Stomach (tissue), 19 donors: ENCODE measurements at places on chromosomes 3 and 15. TPM values are rescaled to one million over a fixed set of nuclear protein-coding genes. Genes with fewer than 3 reads are reported as not detected.

DNA sequence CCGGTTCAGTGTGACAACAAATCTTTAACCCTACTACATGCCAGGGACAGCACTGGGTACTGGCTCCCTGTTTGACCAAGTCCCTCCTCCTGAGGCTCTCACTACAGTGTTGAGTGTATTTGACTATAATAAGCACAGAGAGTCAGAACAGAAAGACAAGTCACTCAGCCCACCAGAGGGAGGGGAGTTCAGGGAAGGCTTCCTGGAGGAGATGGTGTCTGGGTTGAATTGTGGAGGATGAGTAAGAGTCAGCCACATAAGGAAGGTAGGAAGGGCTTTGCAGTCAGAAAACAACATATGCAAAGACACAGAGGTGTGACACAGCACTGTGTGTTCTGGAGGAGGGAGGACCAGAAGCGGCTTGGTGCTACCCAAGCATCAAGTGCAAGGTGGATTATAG, 17.7 kb downstream of the MEGF11 start:
- DNase-seq: no peak

Gene GOLGA8O
- polyA plus RNA-seq: 0.37 TPM

Gene PLA2G4D
- 3.2 TPM for polyA plus RNA-seq

Gene ZBTB38
- 10.7 TPM for polyA plus RNA-seq

DNA sequence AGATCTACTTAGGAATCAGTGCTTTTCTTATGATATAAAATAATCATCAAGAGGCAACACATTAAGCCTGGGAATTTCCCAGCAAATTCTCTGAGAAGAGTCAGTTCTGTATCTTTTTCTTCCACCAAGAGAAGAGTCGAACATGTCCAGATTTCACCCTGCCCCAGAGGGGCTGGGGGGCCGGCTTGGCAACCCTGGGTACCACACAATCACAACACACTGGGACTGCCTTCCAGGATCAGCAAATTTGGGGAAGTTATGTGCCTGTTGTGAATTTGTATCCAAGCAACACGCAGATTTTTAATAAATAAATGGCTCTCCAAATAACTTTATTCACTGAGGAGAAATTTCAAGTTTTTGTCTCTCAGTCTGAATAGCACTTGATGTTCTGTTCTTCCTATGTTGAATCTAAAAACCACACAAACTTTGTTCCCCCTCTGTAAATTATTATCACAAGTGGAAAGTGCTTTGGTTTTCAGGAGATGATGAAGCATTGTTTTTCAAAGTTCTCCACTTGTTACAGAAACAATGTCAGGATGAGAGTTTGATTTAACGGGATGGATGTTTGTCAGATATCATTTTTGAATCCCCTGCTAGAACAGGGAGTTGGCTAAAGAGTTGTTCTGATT, 357.2 kb downstream of the ZNF385D start:
- DNase-seq: no peak

DNA sequence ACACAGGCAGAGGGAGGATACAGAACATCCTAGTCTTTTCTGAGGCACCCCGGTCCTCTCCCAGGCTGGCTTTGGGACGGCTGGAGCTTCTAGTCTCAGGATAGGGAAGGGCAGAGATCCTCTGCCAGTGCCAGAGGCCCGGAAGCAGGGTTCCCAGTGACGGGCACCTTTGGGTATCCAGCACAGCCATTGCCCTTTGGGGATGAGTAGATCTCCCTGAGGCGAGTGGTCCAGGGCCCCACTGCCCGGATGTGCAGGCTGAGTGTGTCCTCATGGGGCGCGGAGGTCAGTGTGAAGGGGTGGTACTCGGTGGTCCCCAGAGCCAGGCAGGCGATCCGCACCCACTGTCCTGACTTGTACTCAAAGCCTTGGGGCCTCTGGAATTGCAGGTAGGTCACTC, 18.3 kb downstream of the DUOX2 start:
- no peak for DNase-seq

DNA sequence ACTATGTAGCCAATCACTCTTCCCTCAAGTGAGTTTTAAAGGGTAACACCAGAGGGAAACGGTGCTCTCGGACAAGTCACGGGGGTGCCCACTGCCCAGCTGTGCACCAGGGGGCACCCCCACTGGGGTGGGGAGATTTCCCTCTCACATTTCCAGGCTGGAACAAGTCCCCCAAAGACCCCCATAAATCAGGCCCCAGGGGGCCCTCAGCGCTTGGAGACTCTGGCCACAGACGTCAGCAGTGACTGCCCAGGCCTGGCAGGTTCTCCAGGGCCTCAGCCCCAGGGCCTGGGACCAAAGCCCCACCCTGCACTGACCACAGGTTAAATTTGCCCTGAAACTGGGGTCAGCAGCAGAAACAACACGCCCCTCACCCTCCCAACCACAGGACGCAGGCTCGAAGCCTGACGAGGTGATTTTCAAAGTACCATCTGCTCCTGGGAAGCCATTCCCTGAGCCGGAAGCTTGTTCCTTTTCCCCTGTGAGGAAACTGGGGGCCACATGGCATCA, 17.0 kb downstream of the XXYLT1 start:
- no peak for DNase-seq

Gene SAXO2
- 2.7 TPM for polyA plus RNA-seq

- DNase-seq: no peak
These were observed 108.5 kb downstream of the ZIC4 start for GRCh38 chr3:147297761-147298350.

GRCh38 chr3:100682056-100682853, 27.0 kb upstream of the TFG start:
- DNase-seq: peak; percentile 35

GRCh38 chr3:85864896-85865295, 906.1 kb downstream of the CADM2 start:
- DNase-seq: no peak

GRCh38 chr3:143443851-143444331, 324.3 kb downstream of the CHST2 start:
- DNase-seq: peak; percentile 47

Gene SLC12A1
- polyA plus RNA-seq: not detected

Gene SCAANT1
- polyA plus RNA-seq: not detected

DNA sequence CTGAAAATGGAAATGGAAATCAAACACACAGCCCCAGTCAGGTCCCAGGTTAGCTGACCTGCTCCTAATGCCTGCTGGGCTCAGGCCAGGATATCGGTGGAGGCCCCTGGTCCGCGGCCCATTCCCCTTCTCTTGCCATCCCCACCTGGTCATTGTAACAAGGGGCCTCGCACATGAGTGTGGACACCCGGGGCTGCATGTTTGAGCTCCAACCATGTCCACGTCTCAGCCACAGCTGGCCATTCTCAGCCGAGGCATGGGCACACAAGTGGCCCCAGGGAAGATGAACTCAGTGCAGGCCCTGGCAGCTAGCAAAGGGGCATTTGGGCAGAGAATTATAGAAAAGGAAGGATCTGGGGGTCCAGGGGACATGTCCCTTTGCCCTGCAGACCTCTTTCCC, 41.7 kb downstream of the FAM174B start:
- no peak for DNase-seq

DNA sequence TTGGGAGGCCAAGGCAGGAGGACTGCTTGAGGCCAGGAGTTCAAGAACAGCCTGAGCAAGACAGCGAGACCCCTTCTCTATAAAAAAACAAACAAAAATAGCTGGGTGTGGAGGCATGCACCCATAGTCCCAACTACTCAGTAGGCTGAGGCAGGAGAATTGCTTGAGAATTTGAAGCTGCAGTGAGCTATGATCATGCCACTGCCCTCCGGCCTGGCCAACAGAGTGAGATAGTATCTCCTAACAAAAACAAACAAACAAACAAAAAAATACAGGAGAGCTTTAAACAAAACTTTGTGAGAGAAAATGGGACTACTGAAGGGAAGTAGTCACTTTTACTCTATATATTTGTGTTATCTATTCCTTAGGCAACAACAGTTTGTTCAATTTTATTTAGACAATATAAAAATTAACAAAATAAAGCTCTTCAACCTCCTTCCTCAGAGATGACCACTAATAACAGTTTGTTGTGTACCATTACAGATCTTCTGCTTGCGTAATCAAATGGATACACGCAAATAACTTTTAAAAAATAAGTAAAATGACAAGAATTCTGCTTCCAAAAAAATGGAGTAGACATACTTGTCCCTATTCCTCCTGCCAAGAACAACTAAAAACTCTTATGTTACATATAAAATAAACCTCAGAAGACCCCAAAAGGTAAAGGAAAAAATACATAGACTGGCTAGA, 17.4 kb downstream of the PHC3 start:
- no peak for DNase-seq

GRCh38 chr15:47972738-47973137, 148.1 kb upstream of the SLC24A5 start:
- DNase-seq: no peak

Gene TMEM212
- not detected for polyA plus RNA-seq

DNA sequence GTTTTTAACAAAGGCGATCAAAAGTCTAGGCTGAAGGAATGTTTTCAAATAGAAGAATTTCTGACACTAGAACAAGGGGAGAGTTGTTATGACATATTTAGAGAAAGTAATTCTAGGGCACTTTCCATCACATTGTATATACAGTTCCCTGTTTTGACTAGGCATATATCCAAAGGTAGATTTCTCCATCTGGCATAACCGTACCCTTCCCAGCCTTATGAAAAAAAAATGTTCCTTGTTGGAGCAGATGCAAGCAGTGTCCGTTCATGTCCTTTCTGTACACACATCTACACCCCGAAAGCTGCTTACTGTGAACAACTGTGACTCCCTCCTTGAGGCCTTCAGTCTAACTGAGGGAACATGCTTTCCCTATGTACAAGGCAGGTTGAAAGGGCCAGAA, 271.7 kb upstream of the GBE1 start:
- no peak for DNase-seq

GRCh38 chr3:98823791-98824190, 60.7 kb downstream of the ST3GAL6 start:
- no peak for DNase-seq

Gene GOLGA8J
- polyA plus RNA-seq: not detected

GRCh38 chr3:189631409-189631808, 220 bp downstream of the TP63 start:
- DNase-seq: no peak

DNA sequence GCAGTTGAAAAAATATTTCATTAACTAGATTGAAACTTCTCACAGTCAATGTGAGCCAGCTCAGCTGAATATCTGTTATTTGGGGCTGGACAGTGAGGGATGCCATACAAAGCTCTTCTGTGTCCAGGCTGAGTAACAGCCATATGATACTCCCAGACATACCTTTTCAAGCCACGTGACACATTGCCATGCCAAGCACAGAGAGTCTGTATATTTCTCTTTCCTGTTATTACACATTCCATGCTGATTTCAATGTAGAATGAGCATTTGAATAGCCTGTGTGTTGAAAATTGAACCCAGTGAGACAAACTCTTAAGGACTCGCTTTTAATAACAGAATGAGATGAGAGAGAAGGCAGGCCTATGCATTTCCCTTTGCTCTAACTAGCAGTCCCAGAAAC, 334.7 kb upstream of the RASGRP1 start:
- DNase-seq: no peak

DNA sequence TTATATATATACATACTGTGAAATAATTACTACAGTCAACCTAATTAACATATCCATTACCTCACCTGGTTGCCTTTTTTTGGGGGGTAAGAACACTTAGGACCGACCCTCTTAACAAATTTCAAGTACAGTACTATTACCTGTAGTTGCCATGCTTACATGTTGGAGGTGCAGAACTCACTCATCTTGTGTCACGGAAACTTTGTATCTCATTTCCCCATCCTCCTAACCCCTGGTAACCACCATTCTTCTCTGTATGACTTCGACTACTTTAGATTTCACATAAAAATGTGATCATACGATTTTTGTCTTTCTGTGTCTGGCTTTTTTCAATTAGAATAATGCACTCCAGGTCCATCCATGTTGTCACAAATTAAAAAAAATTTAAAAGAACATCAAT, 55.5 kb upstream of the MELTF start:
- no peak for DNase-seq

Gene CACNA1D
- polyA plus RNA-seq: 0.61 TPM

Gene GP9
- polyA plus RNA-seq: not detected

DNA sequence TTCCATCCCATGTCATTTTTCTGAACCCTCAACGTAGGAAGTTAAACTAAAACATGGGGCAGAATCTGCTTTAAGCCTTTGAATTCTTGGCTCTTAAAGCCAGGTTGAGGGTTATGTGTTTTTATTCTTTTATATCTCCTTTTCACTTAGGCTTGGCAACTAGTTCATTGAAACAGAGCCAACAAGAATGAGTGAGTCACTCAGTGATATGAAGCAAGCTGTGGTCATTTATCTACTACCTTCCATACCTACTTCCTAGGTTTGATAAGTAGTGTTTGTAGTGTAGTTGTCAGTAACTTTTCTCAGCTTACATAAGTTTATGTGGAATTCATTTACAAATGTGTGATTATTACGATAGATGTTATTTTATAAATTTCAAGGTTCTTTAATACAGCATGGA, 67.4 kb downstream of the SNRPN start:
- peak; percentile 7 for DNase-seq

Gene CADPS
- polyA plus RNA-seq: 4.1 TPM

Gene WDR93
- polyA plus RNA-seq: 0.10 TPM

DNA sequence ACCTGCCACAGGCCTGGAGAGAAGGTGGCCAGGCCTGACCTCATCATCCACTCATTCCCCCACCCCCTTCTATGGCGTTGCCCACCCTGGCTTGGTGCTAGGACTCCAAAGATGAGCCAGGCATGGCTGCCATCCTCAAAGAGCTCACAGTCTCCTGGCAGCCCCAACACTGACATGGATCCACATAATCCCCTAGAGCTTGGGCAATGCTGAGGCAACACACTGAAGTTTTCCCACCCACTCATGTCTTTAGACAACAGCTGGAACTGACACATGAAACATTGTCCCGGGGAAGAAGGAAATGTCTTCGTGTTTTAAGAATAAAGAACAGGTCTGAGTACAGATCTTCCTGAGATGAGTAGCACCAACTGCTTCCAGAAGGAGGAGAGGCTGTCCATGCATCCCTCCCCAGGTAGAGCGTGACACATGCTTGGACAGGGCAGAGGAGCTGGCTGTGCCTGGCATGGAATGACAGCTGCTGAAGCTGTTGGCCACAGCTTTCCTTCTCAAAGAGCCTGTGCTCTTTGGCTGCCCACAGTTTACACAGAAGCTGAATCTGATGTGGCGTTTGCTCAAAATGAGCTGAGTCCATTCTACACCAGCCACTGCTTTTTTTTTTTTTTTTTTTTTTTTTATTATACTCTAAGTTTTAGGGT, 70.1 kb downstream of the HOMER2 start:
- DNase-seq: no peak

- no peak for DNase-seq
These were observed 25.9 kb downstream of the ZIC4 start for GRCh38 chr3:147380387-147380951.

Gene EHD4
- 12.1 TPM for polyA plus RNA-seq

Gene SLC9A9
- polyA plus RNA-seq: 7.0 TPM

- no peak for DNase-seq
These were observed 312.4 kb upstream of the SEMA6D start for GRCh38 chr15:47404877-47405276.
